NCI-H2171 treated with DMSO at 0.1 percent for 48 hours (cell line): ENCODE measurements at places on chromosomes 7 and 10.

GRCh38 chr10:102435529-102436233 is 3.3 kb upstream of the CUEDC2 start:
- DNase-seq = no peak

DNA sequence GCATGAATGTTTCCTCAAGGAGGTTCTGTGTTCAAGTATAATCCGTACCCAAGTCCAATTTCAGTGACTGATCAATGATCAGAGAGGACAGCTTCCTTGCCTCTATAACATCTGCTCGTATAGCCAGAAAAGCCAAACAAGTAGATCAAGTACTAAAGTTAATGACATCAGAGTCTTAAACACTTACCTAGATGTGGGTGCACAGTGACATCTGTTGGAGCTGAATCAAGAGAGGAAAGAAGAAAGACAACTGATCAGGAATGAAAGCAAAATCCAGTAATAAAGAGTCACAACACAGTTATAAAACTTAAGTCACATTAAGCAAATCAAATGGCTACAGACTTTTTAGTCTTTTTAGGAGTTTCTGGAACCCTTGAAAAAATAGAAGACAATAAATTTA is 236.5 kb downstream of the RELN start:
- DNase-seq = peak; percentile 43

- DNase-seq = no peak
Measured at GRCh38 chr7:142880876-142881505, 4.6 kb downstream of the TRPV6 start.

DNA sequence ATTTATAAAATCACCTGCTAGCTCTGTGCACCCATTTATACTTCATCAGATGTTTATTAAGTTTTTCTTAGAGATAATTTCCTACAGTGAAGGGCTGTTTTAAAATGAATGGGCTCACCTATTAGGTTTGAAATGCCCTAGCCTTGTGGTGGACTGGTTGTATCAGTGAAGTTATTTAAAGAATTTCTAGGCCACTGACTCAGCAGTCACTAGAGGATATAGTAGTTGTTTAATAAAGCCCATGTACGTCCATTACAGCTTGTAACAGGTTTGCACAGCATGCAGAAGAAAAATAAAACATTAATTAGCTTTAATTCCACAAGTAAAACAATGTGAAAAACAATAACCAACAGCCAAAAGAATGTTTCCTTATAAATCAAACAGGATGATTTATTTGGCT is 128.0 kb downstream of the RSU1 start:
- no peak for DNase-seq

- DNase-seq = no peak
Measured at GRCh38 chr7:76246804-76247389, 45.2 kb downstream of the SRRM3 start.

DNA sequence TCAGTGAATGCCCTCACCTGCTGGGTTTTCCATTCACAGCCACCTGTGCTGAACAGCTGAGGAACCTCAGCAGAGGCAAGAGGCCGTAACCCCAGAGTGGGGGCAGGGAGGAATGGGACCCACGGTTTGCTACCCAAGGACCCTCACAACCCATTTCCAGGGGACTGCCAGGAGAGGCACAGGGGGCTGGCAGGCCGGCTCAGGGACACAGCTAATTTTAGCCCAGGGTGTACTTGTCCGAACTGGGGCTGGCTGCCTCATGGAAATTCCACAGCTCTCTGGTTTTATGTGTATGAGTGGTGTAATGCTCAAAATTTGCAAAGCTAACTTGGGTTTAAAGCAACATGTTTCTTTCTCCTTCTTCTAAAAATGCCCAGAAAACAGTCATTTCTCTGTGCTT is 42.2 kb downstream of the MINDY4 start:
- no peak for DNase-seq

DNA sequence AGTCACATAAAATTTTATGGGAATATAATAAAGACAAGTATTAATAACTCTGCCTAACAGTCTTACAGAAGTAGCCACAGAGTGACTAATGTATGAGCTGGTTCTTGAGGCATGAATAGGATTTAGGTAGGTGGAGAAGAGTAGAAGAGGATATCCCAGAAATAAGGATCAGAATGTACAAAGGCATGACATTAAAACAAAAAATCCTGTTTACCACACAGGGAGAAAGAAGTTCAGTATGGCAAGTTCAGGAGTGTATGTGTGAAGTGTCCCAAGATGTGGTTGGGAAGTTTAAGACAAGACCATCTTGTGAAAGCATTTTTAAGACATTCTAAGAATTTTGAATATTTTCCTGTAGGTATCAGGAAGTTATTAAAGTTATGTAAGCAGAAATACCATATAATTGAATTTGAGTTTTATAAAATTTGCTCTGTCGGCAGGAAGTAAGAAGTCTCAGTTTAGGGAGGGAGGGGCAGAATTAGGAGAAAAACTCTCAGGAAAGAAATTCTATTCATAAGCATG is 64.7 kb upstream of the CAV2 start:
- DNase-seq = no peak

- DNase-seq = no peak
Measured at GRCh38 chr7:38215115-38215514, 37.1 kb downstream of the STARD3NL start.

DNA sequence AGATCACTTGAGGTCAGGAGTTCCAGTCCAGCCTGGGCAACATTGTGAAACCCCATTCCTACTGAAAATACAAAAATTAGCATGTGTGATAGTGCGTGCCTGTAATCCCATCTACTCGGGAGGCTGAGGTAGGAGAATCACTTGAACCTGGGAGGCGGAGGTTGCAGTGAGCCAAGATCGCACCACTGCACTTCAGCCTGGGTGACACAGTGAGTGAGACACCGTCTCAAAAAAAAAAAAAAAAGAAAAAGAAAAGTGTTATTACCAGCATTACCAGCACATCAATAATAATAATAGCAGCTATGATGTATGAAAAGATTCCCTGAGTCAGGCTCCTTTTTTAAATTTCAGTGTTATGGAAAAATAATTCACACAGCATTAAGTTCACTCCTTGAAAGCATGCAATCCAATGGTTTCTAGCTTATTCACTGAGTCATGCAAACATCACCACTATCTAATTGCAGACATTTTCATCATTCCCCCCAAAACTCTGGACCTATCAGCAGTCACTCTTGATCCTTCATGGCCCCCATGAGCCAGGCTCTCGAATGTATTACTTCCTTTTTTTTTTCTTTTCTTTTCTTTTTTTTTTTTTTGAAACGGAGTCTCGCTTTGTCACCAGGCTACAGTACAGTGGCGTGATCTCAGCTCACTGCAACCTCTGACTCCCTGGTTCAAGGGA is 228.4 kb downstream of the FANK1 start:
- no peak for DNase-seq

DNA sequence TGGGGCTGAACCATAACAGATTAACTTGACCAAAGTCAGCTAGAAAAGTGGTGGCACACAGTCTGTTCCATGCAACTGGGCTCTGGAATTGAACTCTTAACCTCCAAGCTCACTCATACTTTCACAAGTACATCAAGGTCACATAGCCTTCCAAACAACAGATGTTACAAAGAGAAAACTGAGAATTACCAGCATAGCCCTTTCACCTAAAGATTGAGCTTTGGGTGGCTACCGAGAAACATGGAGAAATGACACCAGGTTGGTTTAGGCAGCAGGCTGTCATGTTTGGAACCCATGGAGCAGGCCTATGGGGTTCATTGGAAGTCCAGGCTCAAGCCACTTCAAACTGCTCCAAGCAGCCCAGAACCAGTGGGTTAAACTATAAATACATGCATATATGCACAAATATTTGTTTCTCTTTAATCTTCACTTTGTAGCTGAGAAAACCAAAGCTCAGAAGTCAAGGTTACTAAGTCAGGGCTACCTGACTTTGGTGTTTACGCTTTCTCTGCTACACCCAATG is 59.1 kb downstream of the MALSU1 start:
- no peak for DNase-seq

DNA sequence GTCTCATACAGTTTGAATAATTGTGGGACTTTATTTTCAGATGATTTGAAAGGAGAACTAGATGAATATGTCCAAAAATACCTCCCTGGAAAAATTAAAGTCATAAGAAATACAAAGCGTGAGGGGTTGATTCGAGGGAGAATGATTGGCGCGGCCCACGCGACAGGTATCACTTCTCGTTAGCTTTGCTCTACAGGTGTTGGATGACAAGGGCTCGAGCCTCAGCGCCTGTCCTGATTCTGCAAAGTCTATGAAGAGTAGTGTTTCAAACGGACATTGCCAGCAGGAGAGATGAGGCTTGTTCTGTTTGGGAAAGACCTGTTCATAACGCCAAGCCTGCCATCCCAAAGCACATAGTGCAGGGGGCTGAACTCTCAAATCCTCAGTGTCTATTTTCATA is 79.7 kb downstream of the GALNT11 start:
- no peak for DNase-seq

DNA sequence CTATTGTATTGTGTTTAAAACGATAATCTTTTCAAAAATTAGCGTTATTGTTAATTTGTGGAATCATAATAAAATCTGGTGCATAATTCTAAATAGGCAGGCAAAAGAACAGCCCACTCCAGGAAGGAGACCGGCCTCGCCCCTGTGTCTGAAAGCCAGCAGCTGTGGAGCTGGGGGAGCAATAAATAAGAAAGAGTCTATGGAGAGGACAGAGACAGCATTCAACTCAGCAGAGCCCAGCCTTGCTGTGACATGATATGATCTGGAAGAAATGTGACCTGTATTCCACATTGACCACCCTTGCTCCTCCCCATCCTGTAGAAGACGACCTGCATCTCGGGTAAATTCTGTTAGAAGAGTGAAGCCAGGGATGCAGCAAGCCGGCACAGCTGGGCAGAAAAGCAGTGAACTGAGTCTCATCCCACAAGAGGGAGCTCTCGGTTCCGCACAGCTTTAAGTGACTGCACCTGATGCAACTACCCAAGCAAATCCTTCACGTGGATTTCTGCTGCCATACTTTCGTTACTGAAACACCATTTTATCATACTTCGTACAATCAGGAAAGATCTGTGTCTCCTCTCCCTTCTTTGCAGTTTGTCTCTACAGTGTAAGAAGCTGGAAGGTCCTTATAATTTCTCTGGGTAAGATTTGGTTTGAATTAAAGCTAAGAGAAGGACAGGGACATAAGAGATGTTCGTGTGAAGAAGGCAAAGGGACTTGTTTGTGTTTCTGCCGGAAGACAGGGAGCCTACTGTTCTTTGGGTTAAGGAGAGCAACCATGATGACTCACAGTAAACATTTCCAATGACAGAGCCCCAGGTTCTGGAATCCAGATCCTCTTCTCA is 427.1 kb downstream of the GPAM start:
- peak; percentile 1 for DNase-seq

- no peak for DNase-seq
Measured at GRCh38 chr7:44802418-44803025, 6.0 kb downstream of the PPIA start.

DNA sequence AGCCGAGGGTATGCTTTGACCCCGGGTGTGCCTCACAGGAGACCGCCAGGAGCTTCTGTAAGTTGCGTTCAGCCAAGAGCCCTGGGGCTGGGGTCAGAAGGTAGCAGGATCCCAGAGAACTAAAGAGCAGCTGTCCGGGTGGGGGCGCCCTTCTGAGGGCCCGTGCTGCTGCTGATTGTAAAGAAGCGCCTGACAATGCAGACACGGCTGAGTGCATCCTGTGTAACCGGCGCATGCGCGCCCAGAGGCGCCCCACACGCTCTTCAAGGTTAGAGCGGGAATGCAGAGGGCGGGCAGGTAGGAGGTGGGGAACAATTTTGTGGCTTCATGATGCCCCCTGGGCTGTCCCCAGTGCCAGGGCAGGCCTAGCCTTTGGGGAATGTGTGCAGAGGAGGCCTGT is 210.2 kb upstream of the CTBP2 start:
- no peak for DNase-seq

- DNase-seq = no peak
Measured at GRCh38 chr10:61318429-61318828, 134.8 kb downstream of the TMEM26 start.

DNA sequence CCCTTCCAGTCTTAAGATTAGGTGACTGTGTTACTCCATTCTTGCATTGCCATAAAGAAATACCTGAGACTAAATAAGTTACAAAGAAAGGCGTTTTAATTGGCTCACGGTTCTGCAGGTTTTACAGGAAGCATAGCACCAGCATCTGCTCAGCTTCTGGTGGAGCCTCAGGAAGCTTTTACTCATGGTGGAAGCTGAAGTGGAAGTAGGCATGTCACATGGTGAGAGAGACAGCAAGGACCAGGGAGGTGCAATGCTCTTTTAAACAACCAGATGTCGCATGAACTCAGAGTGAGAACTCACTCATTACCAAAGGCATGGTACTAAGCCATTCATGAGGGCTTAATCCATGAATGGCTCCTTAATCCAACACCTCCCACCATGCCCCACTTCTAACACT is 34.0 kb upstream of the TMEM273 start:
- DNase-seq = no peak

GRCh38 chr10:86344281-86344680 is 22.3 kb downstream of the GRID1 start:
- no peak for DNase-seq

GRCh38 chr10:29239569-29240472 is 49.0 kb upstream of the LYZL1 start:
- no peak for DNase-seq

DNA sequence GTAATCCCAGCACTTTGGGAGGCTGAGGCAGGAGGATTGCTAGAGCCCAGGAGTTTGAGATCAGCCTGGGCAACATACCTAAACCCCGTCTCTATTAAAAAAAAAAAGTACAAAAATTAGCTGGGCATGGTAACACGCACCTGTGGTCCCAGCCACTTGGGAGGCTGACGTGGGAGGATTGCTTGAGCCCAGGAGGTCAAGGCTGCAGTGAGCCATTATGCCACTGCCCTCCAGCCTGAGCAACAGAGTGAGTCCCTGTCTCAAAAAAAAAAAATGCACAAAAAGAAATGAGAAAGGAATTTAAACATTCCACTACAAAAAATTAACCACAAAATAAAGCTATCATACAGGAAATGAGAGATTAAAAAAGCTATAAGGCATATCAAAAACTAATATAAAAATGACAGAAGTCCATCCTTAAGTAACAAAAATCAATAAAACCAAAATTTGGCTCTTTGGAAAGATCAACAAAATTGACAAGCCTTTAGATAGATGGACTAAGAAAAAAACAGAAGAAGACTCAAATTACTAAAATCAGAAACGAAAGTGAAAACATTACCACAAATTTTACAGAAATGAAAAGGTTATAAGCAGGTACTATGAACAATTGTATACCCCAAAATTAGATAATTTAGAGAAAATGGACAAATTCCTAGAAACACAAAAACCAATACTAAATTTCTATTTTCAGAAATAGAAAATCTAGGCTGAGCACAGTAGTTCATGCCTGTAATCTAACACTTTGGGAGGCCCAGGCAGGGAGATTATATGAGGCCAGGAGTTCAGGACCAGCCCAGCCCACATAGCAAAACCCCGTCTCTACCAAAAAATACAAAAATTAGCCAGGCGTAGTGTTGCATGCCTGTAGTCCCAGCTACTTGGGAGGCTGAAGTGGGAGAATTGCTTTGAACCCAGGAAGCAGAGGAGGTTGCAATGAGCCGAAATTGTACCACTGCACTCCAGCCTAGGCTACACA is 42.4 kb upstream of the NANOS1 start:
- no peak for DNase-seq
